ENCODE measurements at places on chromosomes 5 and 9.

GRCh38 chr5:64615895-64616294 is 74.4 kb upstream of the SHISAL2B start:
- no peak for DNase-seq

GRCh38 chr5:122053181-122054109 is 24.6 kb downstream of the LOX start:
- no peak for DNase-seq

DNA sequence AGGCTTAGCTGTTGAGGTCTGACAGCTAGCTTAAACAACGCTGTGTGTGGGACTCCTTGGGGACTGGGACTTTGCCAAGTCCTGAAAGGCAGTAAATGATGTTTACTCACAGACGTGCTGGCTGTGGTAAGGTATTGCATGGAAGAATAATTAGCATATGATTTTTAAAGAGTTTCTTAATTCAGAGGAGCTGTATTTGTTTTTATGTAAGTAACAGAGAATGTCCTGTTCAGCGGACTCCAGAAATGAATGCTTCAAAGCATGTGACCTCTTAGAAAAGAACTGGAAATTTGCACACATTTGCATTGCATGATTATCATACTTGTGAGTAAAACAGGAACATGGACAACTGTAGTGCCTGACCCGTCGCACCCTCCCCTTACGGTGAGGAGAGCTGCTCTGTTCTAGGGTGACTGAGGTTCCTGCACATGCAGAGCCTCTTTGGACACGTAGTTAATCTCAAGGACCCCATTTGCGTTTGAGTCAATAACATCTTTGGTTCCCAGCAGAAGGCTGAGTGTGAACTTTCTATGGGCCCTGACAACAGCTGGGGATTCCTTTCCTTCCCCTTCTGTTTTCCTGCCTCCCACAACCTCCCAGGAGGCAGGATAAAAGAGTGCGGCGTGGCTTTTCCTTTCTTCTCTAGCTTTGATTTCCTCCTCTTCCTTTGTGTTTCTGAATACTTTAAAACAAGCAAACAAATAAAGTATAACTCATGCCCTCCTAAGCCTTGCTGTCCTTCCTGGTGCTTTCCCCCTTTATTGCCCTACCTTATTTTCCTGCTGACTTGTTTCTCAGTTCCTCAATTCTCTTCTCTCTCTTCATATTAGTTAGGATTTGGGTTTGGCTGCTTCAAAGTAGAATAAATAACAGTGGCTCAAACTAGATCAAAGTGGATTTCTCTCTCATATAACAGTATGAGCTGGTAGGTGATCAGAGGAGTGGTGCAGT is 157.2 kb upstream of the CD180 start:
- DNase-seq, result no peak

DNA sequence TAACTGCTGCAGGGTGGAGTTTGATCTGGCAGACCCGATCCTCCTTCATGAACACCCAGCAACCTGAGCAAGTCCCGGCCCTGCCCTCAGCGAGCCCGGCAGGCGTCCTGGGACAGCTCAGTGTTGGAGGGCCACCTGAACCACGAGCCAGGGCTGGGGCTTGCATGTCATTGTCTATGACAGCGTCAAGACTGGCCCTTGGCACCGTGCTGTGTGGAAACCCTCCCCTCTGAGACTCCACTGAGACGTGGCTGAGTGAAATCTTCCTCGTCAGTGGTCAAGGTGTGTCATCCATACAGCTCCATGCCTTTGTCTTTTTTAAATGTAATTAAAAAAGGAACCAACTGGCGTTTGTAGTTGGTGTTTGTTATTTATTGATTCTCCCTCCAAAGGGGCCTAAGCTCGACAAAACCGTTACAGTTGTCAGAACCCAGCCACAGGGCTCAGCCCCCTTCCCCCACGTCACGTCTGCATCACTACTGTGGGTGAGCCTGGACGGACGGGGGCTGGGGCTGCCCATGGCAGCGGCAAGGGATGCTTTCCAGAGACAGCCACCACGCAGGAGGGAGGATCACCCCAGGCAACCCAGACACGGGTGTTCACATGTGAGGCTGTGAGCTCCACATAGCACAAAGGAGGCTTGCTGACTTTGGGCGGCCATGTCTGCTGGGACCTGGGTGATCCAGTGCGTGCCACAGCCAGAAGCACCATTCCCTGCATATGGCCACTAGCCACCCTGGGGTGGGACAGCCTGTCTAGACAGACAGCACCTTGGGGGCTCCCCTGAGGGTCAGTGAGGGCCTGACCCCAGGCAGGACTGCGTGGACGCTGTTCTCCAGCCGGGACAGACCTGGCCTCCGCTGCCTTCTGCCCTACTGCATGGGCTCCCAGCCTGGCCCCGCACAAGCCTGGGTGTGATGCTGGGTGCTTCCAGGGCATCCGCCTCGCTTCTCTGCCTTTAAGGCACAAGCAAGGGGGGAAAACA is 7.3 kb downstream of the UCK1 start:
- no peak for DNase-seq

DNA sequence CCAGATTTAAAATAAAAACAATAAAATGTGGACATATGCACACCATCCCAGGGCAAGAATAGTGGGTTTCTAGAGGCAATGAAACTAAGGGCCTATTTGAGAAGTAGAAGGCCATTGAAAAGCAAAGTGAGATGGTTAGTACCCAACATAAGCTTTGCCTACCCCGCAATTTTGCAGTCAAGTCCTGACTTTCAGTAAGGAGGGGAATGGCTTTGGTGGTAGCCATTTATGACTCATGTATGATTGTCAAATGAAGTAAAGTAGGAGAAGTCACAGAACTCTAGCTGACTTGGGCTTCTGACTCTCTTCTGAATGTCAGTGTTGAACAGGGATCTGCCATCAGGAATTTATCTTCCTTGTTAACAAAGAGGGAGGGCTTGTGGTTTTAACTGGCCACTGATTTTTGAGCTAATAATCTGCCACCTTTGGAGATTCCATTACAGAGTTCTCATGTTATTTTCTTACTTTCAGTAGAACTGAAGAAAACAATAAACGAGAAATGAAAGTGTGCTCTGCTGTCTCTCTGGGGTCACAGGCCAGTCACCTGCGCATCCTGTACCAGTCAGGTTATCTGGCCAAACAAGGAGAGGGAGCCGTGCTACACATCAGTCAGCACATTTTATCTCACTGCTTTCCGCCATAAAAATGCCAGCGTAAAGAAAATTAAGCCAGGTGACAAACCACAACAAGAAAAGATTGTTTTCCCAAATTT is 14.3 kb upstream of the SNCAIP start:
- DNase-seq, result no peak

Measured in B cell (primary cell).